Activated naive CD4-positive, alpha-beta T cell treated with Interleukin-2 at 50 U/mL for 16 hours (primary cell): ENCODE measurements at places on chromosomes 5 and 9.

- DNase-seq = peak; percentile 53
Measured at GRCh38 chr5:132437604-132438266, 52.8 kb downstream of the IRF1 start.

GRCh38 chr9:95772320-95773052 lies 103.0 kb upstream of the ERCC6L2 start:
- DNase-seq = no peak

DNA sequence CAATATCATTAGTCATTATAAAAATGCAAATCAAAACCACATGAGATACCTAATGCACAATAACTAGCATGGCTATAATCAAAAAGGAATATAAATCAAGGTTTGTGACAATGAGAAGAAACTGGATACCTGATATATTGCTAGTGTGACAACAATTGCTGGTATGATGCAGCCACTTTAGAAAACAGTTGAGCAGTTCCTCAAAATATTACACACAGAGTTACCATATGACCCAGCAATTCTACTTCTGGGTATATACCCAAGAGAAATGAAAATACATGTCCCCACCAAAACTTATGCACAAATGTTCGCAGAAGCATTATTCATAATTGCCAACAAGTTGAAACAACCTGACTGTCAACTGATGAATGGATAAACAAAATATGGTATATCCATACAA lies 339.7 kb upstream of the POU5F2 start:
- no peak for DNase-seq

DNA sequence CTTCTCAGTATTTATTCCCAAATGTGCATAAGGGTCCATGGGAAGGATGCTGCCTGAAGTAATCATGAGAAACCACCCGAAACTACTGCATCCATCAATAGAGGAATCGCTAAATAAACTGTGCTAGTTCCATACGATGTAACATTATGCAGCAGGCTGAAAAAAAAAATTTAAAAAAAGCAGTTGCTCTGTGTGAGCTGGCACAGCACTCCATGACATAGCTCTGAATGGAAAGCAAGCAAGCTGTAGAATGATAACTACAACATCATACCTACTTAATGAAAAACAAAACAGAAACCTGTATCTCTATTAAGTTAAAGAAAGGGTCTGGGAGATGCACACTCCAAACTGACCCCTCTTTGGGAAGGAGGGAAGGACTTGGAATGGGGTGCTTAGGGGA lies 49.3 kb downstream of the SHB start:
- DNase-seq = no peak

DNA sequence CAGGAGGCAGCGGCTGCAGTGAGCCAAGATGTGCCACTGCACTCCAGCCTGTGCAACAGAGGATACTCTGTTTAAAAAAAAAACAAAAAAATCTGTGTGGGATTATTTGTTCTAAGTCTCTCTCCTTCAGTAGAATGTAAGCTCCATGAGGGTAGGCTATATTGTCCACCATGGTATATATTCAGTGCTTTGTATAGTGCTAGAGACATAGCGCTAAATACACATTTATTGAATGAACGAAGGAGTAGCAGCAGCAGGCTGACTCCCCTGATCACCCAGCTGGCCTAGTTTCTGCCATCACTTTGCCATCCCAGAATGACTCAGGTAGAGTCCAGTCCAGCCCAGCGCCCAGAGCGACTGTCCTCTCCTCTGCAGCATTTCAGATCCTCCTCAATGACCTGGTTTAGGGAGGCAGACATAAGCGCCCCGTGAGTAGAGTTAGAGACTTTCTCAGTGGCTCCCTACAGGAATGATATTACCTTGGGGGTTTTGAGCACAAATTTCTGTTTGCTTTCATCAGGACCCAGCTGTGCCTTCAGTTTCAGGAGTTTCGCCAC lies 716 bp downstream of the HARS1 start:
- DNase-seq = no peak

DNA sequence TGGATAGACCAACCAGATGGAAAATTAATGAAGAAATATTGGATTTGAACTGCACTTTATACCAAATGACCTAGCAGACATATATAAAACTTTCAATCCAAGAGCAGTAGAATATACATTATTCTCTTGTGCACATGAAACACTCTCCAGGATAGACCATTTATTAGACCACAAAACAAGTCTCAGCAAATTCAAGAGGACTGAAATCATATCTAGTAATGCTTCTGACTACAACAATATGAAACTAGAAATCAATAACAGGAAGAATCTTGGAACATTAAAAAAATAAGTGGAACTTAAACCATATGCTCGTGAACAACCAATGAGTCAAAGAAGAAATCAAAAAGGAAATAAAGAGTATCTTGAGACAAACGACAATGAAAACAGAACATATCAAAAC lies 150.0 kb upstream of the CD180 start:
- no peak for DNase-seq

GRCh38 chr9:133470988-133471387 lies 7.9 kb downstream of the SLC2A6 start:
- DNase-seq = no peak

DNA sequence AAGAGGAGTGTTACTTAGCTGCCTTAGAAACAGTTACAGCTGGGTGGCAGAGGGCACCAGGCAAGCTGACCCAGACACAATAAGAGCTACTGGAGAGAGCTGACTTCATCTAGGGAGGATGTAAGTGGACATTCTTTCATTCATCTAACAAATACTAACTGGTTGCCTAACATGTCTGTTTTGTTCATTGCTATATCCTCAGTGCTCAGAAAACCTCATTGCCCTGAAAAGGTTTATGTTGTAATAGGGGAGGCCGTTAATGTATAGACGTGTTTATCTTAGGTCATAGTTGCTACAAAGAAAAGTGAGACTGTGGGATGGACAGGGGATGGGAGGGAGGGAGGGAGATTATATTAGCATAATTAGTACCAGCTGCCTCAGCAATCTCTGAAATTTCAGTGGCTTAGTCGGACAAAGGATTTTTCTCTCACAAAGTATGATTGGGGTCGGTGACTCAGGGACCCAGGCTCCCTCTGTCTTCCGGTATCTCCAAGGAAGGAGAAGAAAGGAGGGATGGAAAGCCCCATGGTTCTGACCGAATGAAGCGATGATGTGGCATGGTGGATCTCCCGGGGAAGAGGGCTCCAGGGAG lies 2.6 kb upstream of the SNX18 start:
- no peak for DNase-seq

- DNase-seq = no peak
Measured at GRCh38 chr9:14480526-14480925, 166.6 kb upstream of the NFIB start.

DNA sequence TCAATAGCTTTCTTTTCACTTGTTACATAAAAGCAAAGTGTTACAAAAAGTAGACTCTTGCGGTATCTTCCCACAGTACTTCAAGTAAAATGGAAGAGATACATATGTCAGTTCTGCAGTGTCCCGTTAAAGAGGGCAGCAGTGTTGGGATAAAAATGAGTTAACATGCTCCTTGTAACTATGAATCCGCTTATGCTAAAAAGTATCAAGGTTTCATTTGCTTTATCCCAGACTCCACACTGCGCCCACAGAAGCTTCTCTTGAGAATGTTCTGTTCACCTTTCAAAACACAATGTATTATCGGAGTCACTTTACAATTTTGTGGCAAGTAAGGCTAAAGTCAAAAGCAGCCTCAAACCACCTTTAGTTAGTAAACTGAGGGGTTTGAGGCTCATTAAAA lies 790 bp downstream of the PTAR1 start:
- DNase-seq = no peak

GRCh38 chr5:55316837-55317236 lies 9.0 kb downstream of the MTREX start:
- no peak for DNase-seq

DNA sequence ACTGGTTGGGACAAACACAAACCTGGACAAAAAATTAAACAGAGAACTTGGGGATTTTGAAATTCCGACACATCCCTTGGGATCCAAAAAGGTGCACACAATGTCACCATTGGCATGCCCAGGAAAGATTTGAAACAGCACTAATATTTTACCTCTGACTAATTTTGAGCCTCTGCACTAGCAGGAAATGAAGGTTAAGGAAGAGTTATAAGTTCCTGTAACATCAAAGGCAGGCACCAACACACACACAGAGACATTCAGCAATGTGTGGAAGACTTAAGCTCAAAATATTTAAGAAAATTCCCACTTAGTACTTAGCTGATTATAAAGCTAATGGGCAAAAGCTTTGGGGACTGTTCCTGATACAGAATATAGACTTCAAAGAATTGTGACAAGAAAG lies 247.0 kb downstream of the CDH9 start:
- DNase-seq = no peak

- no peak for DNase-seq
Measured at GRCh38 chr9:127122176-127123063, at the start of gene ANGPTL2. Gene ANGPTL2, minus strand, starts transcription at chr9:127122635. Its CDS starts 13,904 bp downstream, at chr9:127108731.

DNA sequence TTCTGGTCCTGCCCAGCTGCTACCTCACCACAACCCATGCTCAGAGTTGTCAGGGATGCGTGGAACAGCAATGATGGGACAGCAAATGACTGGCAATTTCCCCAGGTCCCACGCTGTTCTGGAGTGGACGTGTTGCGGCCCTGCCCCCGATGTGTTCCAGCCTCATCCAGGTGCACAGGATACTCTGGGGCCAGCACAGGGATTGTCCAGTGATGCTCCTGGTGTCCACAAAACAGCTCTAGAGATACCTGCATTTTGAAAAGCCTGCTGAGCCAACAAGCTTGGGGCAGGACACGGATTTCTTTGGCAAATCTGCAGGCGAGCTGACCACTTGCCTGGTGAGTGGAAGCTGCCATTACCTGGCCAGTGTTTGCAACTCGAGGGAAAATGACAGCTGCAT lies 88.7 kb downstream of the ANKRD33B start:
- no peak for DNase-seq

DNA sequence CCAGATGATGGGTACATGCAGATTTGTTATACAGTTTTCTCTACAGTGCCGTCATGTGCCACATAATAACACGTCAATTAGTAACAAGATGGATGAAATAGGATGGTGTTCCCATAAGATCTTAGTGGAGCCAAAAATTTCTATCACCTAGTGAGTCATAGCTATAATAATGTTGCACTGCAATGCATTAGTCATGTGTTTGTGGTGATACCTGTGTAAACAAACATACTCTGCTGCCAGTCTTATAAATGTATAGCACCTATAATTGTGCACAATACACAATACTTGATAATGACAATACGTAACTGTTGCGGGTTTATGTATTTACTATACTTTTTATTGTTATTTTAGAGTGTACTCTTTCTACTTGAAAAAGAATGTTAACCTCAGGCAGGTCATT lies 865.4 kb downstream of the MAT2B start:
- no peak for DNase-seq

DNA sequence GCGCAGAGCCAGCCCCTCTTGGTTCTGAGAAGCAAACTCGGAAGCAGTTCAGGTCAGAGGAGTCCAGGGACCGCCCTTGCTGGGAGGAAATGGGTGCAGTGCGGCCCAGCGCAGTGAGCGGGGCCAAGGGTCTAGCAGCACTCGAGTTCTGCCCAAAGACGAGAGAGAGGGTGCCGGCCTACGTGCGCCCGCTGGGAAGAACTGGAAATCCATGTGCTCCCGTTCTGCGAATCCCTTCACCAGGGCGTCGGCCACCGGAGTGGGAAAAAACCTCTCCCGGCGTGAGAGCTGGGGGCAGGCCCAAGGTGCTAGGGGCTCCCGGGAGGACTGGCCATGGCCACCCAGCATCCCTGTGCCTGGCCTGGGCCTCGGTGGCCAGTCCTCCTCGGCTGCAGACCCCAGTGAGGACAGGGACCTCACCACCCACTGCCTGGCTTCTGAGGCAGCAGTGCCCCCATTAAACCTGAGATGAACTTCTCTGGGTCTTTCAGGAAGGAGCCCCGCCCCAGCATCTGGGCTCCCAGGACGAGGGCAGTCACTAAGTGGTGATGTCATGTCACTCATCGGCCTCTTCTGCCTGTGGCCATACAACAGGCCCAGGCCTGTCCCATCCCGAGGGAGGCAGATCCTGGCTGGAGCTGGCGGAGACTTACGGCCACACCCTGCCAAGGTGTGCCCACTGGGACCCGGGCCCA lies 10.6 kb downstream of the TMEM250 start:
- DNase-seq = no peak

DNA sequence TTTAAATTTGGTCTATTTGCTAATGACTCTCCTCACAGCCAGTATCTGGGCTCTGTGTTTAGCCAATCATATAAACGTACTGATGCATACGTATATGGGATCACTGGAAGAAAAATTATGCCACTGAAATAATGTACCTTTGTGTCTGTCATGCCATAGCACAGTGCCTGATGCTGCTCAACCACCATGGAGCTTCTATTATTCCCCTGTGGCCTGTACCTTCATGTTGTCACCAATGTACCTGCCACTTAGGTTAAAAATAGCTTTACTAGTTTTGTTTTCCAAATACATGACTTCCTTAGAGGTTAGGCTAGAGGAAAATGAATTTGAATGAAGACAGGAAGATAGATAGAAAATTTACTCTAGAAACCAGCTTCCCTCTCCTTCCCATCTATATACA lies 34.6 kb downstream of the HACD4 start:
- no peak for DNase-seq

GRCh38 chr5:163727028-163727427 lies 221.6 kb downstream of the MAT2B start:
- no peak for DNase-seq

DNA sequence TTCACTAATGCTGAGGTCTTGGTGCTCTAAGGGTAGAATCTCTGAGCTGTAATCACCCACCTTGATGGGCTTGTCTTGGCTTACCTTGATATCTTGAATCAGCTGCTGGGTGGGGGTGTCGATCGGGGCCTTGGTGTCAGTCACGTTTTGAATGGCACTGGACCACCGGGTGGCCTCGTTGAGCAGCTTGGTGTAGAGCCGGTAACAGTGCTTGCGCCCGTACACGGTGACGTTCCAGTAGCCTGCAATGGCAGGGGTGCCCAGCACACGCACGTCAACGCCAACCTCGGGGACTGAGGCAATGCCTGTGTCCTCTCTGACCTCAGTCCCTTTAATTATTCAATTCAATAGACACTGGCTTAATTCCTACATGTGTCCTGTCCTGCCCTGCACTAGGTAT lies 63.1 kb upstream of the RETREG1 start:
- no peak for DNase-seq

DNA sequence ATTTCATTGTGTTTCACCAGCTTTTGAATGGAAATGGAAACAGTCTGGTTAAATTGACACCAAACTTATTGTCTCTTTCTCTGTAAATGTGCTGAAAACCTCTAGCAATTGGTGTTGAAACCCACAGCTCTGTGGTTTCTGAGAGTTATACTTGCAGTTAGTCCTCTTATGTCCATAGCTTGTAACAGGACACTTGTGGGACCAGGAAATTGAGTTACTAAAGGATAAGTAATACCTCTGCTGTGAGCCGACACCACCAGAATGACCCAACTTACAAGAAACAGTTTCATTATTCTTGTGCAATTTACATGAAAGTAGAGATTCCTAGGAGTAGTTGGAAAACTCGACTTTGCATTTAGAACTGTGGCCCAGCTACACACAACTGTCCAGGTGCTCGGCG lies 191.5 kb downstream of the CFAP90 start:
- no peak for DNase-seq
